ENCODE measurements at places on chromosomes 3 and 15.

DNA sequence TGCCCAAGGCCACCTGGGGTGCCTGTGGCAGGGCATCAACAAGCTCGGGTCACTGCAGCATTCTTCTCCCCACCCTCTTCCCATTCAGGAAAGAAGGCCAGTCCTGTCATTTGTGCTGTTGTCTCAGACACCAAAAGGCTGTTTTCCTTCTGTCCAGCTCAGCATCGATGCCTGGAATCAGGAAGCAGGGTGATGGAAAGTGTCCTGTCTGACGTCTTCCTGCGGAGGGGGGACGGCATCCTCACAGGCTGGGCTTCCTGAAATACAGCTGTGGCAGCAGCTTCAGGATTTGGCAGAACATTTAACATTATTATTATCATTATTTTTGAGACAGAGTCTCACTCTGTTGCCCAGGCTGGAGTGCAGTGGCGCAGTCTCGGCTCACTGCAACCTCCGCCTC lies 33.0 kb upstream of the ANKDD1A start:
- DNase-seq = no peak

DNA sequence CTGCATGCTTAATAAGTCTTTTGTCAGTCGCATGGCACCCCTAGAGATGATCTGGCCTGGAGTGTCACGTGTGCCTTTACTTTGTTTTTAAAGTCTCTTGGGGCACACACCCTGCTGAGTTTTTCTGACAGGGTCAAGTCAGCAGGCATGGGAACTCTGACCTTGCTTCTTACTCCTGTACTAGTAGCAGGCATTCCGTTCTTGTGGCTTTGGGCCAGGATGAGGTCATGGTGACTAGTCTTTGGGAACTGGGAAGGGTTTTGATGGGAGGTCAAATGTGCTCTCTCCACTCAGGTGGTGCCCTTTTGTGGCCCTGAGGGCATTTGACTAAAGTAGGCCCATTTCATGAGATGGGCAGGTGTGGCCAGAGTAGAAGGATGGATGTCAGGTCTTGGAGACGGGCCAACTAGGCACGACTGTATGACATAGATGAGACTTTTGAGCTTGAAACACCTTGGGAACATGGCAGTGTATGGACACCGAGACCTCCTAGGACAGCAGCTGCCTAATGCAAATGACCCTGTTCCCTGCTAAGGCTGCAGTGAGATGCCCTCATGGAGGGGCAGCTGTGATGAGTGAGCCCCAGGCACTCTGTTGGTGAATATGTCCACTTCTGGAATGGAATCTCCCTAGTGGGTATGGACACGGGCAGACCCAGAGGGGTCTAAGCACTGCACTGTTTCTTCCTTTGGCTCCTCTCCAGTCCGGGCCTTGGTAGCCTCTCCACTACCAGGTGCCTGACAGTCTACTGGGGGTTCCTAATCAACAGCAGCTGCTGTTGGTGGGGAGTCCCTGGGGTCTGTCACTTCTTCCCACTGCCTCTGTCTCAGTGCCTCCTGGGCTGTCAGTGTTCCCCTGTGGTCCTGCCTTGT lies 16.4 kb downstream of the SRPRB start:
- DNase-seq = no peak

- DNase-seq = no peak
These were observed 152.0 kb downstream of the TJP1 start for GRCh38 chr15:29670266-29670665.

DNA sequence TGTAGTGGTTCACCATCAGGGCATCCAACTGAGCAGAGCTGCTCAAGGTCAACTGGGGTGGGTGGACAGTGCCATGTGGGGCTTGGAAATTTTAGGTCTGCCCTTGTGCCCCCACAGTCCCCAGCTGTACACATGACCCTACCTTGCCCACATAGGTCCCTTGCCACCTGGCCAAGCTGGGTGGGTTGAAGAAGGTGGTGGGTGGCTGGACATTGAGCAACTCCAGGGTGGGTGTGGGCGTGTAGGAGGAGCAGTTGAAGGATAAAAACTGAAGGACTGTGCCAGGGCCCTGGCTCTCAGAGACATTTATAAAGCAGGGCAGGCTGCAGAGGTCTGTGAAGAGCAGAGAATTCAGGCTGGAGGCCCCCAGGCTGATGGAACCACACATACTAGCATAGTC lies 568 bp downstream of the CDHR4 start:
- DNase-seq = no peak

DNA sequence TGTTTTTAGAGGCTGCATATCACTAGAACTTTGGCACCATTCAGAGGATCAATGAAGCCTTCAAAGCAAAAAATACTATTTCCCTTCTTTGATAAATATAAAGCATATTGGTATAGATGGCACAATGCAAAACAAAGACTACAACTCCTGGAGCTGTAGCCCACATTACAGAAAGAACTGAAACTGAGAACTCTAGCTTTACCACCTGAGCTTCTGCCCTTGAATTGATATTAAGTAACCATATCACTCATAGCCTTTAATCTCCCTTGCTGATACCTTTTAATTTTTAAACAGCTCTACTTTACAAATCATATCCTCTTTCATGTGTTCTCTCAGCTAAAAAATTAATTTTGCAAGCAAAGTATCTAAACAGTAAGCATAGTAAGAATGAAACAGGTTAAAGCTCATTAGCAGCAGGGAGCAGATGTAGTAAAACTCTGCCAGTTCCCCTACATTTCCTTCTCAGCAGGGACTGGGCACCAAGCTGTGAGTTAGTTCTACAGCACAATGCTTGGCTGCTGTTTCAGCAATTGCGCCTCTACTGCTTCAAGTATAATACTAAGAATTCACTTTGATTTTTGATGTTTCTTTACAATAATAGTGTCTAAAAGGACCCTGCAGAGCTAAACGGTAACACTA lies 97.9 kb upstream of the NANOGP8 start:
- DNase-seq = no peak

- no peak for DNase-seq
These were observed 9.5 kb downstream of the SLCO3A1 start for GRCh38 chr15:91862891-91863504.

DNA sequence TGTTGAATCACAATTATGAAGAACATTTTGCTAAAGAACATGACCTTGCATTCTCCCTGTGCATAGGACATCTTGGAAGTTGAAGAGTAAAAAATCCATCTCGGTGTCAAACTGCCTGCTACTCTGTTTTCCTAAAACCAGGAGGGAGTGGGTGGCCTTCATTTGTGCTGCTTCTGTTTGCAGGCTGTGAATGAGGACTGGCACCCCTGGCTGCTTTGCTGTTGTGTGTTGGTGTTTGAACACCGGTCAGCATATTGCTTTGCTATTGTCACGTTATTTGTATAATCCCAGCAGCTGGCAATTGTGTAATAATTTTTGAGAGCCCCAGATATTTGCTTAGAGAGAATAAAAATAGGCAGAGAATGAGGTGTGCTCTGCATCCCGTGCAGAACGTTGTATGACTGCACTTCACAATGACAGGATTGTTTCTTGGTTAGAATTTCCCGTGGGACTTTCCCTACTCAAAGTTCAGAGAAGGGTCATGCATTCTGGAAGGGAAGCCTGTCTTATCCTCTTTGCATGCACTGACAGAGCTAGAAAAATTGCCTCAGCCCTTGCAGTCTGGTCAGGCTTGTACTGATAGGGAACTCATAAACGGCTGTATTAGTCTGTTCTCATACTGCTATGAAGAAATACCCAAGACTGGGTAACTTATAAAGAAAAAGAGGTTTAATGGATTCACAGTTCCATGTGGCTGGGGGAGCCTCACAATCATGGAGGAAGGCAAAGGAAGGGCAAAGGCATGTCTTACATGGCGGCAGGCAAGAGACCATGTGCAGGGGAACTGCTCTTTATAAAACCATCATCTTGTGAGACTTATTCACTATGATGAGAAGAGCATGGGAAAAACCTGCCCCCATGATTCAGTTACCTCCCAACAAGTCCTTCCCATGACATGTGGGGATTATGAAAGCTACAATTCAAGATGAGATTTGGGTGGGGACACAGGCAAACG lies 16.3 kb downstream of the SV2B start:
- no peak for DNase-seq

DNA sequence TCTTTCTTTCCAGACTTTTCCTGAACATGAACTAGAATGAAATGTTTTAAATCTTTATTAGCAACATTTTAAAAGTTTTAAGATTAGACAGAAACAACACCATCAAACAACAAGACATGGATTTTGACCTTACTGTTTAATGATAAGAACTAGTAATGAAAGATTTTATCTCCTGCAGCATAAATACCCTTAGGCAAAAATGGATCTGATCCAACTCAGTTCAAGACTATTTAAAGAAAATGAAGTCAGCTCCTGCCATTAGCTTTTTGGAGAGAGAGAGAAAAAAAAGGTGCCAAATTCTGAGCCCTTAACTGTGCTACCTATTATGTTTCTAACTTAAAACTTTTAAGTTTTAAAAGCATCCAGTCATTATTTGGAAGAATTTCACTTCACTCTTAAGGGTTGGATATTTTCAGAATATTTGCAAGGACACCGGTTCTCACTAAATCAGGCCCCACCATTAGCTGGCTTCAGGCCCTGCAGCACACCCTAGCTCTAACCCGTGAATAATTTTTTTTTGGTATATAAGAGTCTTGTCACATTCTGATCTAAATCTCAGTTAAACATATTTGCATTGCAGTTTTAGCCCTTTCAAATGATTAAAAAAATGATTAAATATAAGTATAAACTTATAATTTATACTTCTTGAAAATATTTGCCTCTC lies 60.0 kb downstream of the NR1I2 start:
- no peak for DNase-seq

GRCh38 chr15:89332446-89332845 lies 2.2 kb downstream of the POLG start:
- DNase-seq = no peak

Measured in stimulated activated CD8-positive, alpha-beta memory T cell treated with anti-CD3 and anti-CD28 coated beads, Interleukin-4, amount 100 ng/mL, for 24 hours (primary cell).